ENCODE measurements at places on chromosomes 7 and 10.

GRCh38 chr10:120318862-120319261, 138.2 kb upstream of the PLPP4 start:
- no peak for DNase-seq

GRCh38 chr10:31770307-31770902, 158.2 kb downstream of the ARHGAP12 start:
- DNase-seq: no peak

- DNase-seq: no peak
Observed at GRCh38 chr10:85490431-85490830, 876.2 kb downstream of the GRID1 start.

- no peak for DNase-seq
Observed at GRCh38 chr7:130894909-130895750, 161.1 kb upstream of the KLF14 start.

DNA sequence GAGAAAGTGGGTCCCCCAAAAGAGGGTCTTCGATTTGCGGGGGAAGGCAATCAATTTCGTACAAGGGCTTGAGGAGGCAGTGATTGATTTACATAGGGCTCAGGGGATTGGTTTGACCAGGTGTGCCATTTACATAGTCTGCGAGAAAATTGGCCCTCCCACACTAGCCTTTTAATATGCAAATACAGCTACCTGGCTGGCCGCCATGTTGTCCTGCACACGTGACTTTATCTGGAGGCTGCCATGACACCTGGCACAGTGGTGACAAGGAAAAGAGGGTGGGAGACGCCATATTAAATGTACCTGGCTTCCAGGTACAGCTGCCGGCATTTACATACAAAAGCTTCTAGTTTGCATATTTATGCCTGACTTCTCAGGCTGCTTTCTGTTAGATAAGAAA, 1577.2 kb upstream of the LRRTM3 start:
- DNase-seq: no peak

- DNase-seq: no peak
Observed at GRCh38 chr7:101998029-101998905, 180.8 kb downstream of the CUX1 start.

GRCh38 chr10:7015457-7015856, 395.4 kb downstream of the SFMBT2 start:
- DNase-seq: no peak

DNA sequence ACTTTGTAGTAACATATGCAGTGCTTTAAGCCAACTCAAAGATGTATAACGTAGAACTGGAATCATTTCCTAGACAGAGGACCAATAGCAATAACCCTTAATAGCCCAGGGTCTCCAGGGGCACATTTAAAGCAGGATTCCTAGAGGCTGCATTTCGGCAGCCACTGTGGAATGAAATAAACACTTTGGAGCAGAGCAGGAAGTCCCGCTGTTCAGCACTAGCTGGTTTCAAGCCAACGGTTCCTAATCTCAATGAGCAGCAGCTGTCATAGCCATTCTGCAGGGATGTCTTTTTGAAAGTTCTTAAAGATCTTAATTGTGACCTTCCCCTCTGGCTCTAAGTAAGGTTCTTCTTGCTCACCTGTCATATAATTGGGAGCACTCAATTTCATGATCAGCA, 18.4 kb upstream of the MACROH2A2 start:
- no peak for DNase-seq

DNA sequence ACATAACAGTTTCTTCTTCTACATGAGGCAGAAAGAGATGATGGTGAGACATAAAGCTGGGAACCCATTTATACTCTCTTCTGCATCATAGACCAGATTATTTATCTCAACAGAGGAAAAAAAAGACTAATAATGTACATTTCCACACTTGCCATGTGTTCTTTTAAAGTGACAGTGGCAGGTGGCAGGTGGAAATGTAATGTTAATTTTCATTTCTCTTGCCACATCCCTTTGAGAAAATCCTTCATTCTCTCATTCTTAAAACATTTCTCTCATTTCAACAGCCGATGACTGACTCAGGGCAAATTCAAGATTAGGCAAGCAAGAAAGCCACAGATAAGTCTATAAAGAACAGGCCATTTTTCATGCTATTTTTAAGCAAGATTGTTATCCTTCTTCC, 635.6 kb upstream of the SORCS1 start:
- no peak for DNase-seq

DNA sequence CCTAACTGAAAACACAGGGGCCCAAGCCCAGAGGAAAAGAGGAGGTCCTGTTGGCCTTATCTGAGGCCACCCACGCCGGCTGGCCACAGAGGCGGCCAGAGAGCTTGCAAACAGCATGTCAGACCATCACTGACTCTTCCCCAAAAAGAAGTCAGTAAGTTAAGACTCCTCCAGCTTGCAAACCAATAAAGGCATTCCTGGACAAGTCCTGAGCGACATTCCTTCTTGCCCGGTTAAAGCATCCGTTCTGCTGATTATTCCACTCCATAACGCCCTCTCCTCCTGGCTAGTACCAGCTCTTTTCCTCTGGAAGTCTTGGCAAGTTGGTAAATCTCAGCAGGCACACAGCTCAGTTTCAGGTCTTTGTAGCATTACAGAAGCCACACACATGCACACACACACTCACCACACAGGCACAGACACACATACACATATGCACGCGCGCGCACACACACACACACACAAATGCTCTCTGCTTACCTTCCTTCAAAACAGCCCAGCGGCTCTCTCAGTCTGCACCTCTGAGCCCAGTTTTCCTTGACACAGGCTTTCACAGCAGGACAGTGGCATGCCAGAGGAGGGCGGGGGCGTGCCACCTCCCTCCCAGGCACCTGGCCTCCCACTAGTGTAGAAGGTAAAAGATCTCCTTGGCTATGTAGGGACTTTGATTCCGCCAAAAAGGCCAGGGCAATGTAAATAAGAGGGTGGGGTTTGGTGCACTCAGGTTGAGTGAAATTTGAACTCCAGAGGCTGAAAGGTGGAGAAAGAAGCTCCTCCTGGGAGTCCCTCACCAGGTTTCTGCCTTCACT, 201.4 kb downstream of the TNS3 start:
- DNase-seq: no peak

GRCh38 chr7:116679500-116679899, 7.5 kb downstream of the MET start:
- DNase-seq: peak; percentile 45

DNA sequence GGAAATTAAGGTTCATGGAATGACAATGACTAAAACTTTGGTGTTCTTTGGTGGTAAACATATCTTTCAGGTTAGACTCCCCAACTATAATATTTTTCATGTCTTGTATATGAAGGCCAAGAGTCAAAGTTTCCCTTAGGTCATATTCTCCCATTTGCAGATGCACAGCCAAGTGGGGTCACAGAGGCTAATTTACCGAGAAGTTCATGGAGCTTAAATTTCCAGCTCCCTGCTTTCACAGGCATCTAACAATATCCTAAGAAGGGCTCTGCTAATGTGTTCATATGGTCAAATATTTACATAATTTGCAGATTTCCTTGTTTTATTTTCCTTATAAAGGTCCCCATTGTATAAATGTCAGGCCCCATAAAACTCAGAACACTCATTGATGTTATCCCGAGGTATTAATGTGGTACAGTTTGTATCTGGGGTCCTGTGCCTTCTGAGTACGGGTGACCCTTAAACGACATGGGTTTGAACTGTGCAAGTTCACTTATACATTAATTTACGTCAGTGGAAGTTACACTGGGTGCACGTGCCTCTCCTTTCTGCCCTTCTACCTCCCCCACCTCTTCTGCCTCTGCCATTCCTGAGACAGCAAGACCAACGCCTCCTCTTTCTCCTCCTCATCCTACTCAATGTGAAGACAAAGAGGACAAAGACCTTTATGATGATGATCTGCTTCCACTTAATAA, 185.9 kb upstream of the HPS1 start:
- no peak for DNase-seq

- DNase-seq: no peak
Observed at GRCh38 chr10:107847620-107848019, 683.1 kb upstream of the SORCS1 start.

DNA sequence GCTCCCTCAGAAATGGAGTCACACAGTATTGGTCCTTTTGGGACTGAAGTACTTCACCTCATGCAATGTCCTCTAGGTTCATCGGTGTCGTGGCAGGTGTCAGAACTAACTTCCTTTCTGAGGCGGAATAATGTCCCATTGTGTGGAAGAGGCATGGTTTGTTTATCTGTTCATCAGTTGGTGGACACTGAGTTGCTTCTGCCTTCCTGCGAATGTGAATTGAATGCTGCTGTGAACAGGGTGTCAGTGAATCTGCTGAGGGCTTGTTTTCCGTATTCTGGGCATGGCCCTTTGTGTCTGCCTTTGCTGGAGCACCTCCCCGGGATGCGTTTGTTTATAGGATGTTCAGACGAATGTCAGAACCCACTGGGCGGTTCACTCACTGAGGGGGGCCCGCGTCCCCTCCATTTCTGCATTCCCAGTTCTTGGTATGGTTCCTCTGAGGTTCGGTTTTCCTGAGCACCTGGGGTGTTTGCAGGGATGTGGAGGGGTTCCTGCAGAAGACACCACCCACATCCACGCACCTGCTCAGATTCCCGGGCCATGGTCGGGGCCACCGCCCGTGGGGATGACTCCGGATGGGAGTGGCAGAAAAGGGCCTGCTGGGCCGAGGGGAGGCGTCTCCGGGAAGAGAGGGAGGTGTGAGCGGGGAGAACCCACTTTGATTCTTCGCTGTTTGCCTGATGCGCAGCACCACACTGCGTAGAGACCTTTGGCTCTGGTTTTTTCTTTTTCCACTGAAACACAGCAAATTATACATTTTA, 33.1 kb downstream of the CHST12 start:
- DNase-seq: no peak

DNA sequence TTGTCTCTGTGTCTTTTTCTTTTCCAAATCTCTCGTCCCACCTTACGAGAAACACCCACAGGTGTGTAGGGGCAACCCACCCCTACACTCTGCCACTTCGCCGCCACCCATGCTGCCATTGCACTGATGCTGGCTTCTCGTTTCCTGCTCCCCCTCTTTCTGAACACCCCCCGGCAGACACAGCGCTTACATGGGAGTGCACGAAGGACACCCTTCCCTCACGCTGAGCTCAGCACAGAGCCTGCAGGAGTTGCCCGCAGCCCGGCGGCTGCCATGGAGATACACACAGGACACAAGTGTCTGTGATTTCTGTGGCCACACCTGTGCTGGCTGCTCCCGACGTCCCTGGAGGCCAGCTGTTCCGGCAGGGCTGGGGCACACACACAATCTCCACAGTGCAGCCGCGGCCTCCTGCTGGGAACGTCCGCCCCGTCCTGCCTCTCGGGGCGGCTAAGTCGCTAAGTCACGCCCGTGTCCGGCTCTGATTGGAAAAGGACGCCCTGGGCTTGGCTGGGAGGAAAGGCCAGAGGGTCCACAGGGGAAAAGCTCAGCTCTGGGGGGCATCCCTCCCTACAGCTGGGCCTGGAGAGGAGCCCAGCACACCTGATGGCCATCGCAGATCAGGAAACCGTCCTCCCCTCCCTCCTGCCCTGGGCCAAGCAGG, 349.8 kb downstream of the PTPRN2 start:
- DNase-seq: no peak

GRCh38 chr7:131620673-131621609, 64.5 kb upstream of the PODXL start:
- peak; percentile 84 for DNase-seq

DNA sequence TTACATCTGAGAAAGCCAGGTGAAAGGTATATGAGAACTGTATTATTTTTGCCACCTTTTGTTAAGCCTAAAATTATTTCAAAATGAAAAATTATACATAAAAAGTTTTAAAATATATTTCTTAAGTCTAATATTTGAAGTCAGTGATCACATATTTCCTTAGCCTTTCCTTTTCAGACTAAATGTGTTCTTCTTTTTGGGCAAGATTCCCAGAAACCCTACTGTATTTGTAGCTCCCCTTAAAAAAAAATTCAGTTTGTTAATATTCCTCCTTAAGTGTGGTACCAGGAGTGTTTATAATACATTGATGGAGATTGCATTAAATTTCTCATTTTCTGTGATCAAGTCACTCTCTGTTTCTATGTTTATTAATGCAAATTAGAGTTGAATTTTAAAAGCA, 22.8 kb downstream of the DNAJC1 start:
- no peak for DNase-seq

- DNase-seq: no peak
Observed at GRCh38 chr7:144517749-144518148, 114.3 kb upstream of the NOBOX start.

- DNase-seq: peak; percentile 68
Observed at GRCh38 chr7:27640884-27641574, 21.7 kb downstream of the HIBADH start.

- DNase-seq: no peak
Observed at GRCh38 chr10:72694476-72695369, 2.8 kb downstream of the MCU start.

GRCh38 chr10:79239924-79240581, 107.2 kb upstream of the PPIF start:
- DNase-seq: no peak

- no peak for DNase-seq
Observed at GRCh38 chr7:132161976-132162375, 414.3 kb downstream of the PLXNA4 start.

- no peak for DNase-seq
Observed at GRCh38 chr10:21449288-21449966, 76.1 kb downstream of the SKIDA1 start.

DNA sequence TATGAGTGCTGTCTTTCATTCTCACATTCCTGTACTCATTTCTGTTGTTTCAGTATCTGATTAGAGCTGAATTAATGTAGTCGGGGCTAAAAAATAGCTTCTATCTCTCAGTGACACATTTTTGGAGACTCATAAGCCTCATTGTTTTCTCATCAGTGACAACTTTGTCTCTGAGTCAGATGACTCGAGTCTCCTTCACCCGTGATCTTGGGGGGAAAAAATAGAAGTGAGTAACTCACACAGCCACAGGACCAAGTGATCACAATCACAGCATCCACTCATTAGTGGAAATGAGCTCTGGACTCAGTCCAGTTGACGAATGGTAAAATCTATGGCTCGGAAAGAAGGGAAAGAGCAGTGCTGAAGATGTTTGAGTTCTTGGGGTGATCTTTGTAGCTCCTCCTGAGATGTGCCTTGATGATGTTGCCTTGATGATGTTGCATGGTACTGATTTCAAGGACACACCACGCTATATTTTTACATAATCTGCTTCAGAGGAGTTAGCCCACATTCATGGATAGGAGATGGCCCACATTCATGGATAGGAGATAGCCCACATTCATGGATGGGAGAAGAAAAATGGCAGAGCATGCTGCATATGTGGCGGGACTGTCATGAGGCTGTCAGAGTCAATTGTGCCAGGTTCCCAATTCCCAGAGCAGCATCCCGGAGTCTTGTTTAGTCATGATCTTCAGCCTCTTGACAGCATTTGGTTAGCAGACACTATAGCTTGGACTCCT, 214.7 kb downstream of the CELF2 start:
- DNase-seq: no peak

DNA sequence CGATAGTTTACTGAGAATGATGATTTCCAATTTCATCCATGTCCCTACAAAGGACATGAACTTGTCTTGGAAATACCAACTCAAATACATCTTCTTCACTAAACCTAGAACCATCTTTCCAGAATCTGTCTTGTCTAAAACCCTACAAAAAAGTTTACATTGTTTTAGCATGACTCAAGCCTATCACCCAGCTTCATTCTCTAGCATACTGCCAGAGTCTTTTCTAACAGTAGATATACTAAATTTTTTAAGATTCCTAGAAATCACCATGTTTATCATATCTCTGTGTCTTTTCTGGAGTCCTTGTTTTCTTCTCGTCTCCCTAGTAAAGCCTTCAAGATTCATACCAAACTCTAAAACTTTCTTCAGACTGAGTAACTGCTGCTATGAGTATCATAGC, 129.7 kb downstream of the SEMA3E start:
- DNase-seq: no peak

- DNase-seq: no peak
Observed at GRCh38 chr7:138625084-138625848, 75.9 kb downstream of the SVOPL start.
